ENCODE measurements at places on chromosomes 4 and X. TPM values are rescaled to one million over a fixed set of nuclear protein-coding genes. Genes with fewer than 3 reads are reported as not detected.

GRCh38 chr4:75243570-75243969, 270.6 kb downstream of the RCHY1 start:
- DNase-seq = no peak

GRCh38 chrX:138763761-138764160, 52.2 kb upstream of the FGF13 start:
- DNase-seq = no peak

TLR10 gene
- total RNA-seq = not detected

GRCh38 chr4:89708903-89709421, 128.0 kb downstream of the SNCA start:
- DNase-seq = peak; percentile 54

DNA sequence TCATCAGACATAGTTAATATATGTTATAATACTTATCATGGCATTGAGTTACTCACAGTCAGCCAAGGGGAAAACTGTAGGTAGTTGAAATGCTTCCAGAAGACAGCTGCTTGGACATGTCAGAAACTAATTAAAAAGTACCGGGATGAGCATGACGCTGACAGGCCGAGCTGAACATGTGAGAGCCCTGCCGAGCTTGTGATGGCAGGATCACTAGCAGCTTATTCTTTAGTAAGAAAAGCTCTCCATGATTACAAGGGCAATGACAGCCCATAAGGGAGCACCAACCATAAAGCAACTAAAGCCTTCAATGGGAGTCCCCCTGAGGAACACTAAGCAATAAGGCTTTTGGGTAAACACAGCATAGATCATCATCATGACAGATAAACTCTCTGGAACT, 435.6 kb downstream of the TLL1 start:
- DNase-seq = no peak

NUDT11 gene
- 13.8 TPM for total RNA-seq

DNA sequence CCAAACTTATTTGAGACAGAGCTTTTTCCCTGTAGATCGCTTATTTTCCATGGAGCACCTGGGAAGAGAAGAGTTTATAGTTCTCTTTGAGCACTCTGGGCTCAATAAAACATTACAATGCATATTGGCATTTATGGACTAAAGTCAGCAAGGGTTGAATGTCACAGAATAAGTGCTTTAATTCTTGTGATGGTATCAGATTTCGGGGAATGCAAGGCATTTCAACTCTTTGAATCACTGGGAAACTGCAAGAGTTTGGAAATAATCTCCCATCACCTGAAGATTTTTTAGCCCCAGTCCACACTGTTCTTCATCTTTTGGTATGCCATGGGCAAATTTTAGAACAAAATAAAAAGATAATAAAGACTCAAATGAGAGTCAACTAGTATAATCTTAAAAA, 111.5 kb upstream of the WDFY3 start:
- no peak for DNase-seq

GRCh38 chr4:36214735-36215485, 29.4 kb downstream of the ARAP2 start:
- no peak for DNase-seq

DNA sequence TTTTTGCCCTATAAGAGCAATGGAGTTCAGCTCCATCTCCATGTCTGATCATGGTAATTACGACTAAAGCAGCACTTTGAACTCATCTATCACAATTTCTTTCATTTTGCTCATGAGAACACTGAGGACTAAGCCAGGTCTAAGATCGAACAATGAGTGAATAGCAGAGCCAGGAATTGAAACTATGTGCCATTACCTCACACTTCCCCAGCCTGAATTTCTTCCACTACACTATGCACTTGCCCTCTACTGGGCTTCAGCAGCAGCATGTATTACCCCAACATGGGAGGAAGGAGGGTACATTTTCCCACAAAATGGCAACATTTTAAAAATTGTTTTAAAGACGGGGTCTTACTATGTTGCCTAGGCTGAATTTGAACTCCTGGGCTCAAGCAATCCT, 274.7 kb upstream of the FGF13 start:
- DNase-seq = no peak
